ENCODE measurements at places on chromosomes 7 and 10.
A peak's percentile ranks its signal among the peaks of the same experiment; 100 is the strongest.

- peak; percentile 94 for DNase-seq
Observed at GRCh38 chr10:110497438-110498086, at the start of gene DUSP5. Gene DUSP5 (plus strand): TSS chr10:110497907. CDS start chr10:110498122, 215 bp downstream.

DNA sequence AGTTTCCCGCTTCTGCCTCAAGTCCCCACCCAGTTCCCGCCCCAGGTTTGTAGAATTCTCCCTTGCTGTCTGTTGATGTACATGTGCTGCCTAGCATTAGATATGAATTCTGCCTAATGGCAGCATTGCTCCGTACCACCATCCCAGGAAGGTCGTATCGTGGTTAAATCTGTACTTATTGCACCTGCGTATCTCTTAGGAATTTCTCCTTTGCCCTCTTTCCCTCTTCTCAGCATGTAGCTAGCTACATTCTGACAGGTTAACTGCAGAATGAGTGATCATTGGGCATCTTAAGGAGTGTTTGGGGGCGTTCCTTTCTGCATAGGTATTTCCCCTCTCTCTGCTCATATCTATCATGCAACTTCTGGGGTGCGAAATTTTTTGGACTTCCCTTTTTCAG lies 293.1 kb downstream of the GPR158 start:
- DNase-seq, result no peak

DNA sequence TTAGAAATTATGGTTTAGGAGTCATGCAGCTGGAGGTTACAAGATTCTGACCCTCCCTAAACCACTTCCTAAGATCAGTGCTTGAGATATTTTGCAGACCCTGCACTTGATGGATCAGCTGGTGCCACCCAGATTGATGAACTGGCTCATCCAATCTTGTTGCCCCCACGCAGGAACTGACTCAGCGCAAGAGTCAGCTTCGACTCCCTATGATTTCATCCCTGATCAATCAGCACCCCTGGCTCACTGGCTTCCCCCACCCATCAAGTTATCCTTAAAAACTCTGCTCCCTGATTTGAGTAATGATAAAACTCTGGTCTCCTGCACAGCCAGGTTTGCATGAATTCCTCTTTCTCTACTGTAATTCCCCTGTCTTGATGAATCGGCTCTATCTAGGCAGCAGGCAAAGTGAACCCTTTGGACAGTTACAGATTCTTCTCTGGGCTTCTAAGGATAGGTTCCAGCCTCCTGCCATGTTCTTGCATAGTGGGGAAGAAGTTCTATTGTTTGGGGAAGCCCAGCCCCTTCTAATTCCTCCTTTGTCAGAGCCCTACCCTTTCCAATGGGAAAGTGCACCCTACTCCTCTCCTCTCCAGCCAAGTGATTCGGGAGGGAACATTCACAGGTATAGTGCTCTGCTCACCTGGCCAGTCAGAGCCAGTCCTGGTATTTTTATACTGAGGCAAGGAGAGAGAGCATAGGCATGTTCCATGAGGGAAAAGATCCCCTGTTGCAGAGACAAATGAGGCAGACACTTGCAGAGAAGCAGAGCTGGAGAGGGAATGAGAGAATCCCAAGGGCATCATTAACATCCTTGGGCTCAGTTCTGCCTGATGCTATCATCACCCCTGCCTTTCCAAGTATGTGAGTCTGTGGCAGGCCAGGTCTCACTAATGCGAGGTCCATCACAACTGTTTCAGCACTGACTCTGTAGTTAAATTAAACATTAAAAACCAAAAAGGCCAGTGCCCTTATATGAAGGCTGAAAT lies 224.4 kb upstream of the GALNT17 start:
- no peak for DNase-seq

- DNase-seq, result no peak
Observed at GRCh38 chr7:2224934-2225333, 7.8 kb downstream of the MAD1L1 start.

DNA sequence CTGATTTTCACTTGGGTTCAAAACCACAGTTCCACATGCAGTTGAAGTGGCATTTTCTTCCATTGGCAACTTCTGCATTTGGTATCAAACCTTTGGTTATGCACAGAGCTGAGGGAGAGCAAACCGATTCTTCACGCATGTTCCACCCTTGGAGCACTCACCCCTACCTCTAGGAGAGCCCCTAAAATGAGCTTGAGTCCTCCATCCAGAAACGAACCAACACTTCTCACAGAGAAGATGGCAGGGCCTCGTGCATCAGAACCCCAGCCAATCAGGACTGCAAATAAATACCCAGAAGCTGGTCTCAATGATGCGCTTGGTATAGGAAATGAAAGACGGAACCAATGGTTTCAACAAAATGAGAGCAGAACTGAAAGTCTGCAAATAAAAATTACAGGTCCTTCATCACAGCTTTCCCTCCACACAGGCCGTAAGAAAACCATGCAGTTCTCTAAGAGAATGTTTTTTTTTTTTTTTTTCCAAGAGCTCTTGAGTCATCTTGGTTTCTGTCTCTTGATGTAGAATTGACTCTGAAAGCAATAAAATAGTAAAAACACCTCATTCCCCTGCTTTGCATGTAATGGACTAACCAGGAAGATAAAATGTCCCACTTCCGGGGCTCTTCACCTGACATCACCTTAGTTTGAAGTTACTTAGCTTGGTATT lies 23.9 kb downstream of the KLF6 start:
- no peak for DNase-seq

Measured in activated naive CD4-positive, alpha-beta T cell treated with anti-CD3 and anti-CD28 coated beads, Interleukin-2, amount 10 ng/mL, durations not matched to agents 7 days and 5 days (primary cell).